ENCODE measurements at places on chromosomes 1 and 21. TPM values are rescaled to one million over a fixed set of nuclear protein-coding genes. Genes with fewer than 3 reads are reported as not detected.

Gene SELP
- polyA plus RNA-seq, result 0.29 TPM

Gene OR2T29
- not detected for polyA plus RNA-seq

Gene IRF2BP2
- polyA plus RNA-seq, result 163 TPM

Gene ANKRD45
- polyA plus RNA-seq, result 1.8 TPM

Gene VTCN1
- not detected for polyA plus RNA-seq

Gene PERM1
- not detected for polyA plus RNA-seq

Gene HTR6
- polyA plus RNA-seq, result 0.48 TPM

Data from brain (organoid and tissue), 16 donors.